ENCODE measurements at places on chromosomes 3 and 15.

DNA sequence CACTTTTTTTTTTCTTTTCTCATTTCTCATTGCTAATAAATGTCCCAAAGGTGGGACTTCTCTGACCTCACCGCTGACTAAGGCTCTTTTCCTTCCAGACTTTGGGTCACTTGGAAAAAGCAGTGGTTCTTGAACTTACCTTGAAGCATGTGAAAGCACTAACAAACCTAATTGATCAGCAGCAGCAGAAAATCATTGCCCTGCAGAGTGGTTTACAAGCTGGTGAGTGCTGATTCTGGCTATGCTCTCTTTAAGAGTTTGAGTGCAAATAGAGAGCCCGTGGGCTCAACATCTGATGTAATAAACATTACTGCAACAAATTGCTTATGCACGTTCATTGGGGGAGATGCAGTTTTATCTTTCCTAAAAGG, 2.0 kb downstream of the BHLHE40 start:
- DNase-seq = no peak

GRCh38 chr15:71374607-71375352, 259.5 kb downstream of the THSD4 start:
- DNase-seq = no peak

GRCh38 chr3:113697500-113698090, 1.2 kb upstream of the USF3 start:
- DNase-seq = no peak

DNA sequence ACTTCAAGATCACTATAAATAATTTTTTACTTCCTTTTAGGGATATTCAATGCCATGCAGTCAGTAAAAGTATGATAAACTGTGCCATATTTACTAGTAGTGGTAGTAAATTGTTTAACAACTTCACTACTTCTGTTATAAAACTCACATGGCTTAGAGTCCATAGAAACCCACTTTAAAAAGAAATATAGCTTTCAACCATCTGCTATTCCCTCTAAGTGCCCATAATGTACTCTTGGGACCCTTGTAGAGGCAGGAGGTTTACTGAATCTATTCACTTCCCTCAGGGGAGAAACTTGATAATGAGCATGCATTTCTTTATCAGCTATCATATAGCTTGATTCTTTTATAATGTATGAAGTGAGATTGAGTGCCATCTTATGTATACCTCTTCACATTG, 1448.4 kb upstream of the ALCAM start:
- no peak for DNase-seq

GRCh38 chr15:72342385-72342784, 22.4 kb upstream of the CELF6 start:
- DNase-seq = no peak

- no peak for DNase-seq
Observed at GRCh38 chr3:88058306-88058580, 562 bp downstream of the CGGBP1 start.

- no peak for DNase-seq
Observed at GRCh38 chr3:49700453-49701128, 11.2 kb downstream of the RNF123 start.

DNA sequence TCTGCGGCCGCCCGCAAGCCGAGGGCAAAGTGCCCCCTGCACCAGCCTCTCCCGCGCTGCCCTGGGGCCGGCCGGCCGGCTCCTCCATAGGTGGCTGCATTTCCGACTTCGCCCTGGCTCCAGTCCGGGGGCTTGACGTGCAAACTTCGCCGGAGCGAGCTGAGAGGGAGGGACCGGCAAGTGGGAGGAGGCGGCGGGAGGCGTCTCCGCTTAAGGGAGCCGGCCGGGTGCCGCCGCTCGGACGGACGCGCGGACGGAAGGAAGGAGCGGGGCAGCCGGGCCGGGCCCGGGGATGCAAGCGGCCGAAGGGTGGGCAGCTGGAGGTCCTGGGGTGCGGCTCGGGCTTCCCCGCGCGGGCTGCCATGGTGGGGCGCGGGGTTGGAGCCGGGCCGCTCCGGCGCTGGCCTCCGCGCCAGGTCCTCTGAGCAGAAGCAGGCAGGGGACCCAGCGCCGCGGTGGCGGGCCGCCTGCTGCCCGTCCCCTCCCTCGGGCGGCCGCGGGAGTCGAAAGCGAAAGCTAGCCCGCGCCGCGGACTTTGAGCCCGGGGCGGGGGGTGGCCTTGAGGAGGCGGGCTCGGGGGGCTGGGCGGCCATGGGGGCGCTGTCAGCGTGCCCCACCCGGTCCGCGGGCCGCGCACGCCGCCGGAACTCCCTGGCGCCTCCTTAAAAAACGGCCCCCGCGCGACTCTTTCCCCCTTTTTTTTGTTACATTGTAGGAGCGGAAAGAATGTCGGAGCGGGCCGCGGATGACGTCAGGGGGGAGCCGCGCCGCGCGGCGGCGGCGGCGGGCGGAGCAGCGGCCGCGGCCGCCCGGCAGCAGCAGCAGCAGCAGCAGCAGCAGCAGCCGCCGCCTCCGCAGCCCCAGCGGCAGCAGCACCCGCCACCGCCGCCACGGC, at the start of gene SCAANT1:
Gene SCAANT1 (minus strand): TSS at position 511 of the 895 bp plus-strand sequence.
- DNase-seq = peak; percentile 20

DNA sequence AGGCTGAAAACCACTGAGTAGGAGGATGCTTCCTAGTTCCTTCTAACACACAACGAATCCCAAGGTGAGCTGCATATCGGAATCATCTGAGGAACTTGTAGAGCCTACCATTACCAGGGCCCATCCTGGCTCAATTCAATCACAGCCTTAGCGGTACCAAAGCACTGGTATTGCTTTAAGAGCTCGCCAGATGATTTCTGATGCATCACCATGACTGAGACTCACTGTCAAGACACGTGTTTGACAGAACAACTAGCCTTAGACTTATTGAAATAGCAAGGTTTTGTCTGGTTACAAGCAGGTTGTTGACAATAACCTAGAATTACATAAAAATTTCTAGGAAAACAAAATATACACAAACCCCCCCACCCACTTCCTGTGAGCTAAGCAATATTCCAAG, 68.5 kb downstream of the CBLB start:
- no peak for DNase-seq

DNA sequence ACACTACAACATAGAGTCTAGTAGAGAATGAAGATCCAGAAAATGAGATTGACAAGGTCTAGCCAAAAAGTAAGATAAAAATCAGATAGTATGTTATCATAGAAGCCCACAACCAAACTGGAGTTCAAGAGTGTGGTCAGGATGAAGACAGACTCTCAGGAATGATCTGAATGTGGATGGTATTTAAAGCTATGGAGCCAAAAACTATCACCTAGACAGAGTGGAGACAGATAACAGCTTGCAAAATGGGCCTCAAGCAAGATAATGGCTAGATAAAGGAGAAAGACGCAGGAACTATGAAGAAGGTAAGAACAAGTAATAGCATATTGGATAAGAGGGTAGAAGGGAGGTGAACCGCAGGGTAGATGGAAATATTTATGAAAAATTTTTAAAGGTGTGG, 35.4 kb downstream of the ZMAT3 start:
- no peak for DNase-seq
